Colonic mucosa (tissue), 4 donors: ENCODE measurements at places on chromosomes 1 and 21.

DNA sequence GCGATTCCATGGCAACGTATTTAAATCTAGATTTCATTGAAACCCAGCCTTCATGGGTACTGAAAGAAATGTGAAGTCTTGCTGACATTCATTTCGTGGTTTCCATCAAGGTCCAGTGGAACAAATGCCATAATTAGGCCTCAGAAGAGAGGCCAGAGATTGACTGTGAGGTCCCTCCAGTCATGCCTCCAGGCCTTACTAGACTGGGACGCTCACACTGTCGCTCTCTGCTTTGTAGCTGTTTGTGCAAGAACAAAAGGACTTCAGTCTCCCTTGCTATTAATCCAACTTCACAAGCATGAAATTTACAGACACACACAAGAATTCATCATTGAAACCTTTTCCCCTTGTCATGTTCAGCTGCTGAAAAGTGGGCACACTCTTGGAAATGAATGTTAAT lies 180.4 kb upstream of the FOXD3 start:
- DNase-seq = no peak

DNA sequence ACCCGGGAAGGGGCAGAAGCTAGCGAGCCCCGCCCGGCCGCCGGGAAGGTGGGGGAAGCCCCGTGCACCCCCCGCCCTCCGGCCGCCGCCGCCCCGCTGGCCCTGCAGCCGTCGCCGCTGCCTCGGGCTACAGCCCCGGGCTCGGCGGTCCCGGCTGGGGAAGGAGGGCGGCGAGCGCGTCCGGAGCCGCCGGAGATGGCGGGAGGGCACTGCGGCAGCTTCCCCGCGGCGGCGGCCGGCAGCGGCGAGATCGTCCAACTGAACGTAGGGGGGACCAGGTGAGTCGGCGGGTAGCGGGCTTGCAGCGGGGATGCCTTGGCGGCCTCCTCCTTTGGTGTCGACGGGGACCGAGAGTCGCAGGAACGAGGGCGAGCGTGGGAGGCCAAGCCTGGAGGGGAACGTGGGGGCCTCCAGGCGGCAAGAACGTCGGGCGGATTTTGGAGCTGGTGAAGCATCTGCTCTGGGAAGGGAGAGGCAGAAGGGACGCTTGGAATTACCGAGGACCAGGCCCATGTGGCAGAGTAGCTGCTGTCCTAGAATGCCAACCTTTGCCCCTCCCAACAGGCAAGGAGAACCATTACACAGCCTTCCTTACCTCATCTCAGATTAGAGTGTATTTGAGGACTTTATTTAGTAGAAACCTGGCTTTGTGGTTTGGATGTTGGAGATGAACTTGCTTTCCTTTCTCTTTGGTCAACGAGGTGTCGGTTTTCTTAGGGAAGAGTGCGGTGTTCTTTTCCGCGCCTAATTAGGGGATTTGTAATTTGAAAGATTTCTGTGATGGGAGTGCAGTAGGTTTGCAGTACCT lies 591 bp downstream of the KCTD3 start:
- DNase-seq = peak; percentile 66

- no peak for DNase-seq
Observed at GRCh38 chr1:40906781-40907400, 44.7 kb upstream of the CITED4 start.

- no peak for DNase-seq
Observed at GRCh38 chr1:193763266-193763665, 576.9 kb upstream of the B3GALT2 start.

- DNase-seq = no peak
Observed at GRCh38 chr1:11561740-11562139, 82.8 kb downstream of the DISP3 start.

GRCh38 chr1:199868777-199869176 lies 158.7 kb upstream of the NR5A2 start:
- no peak for DNase-seq

DNA sequence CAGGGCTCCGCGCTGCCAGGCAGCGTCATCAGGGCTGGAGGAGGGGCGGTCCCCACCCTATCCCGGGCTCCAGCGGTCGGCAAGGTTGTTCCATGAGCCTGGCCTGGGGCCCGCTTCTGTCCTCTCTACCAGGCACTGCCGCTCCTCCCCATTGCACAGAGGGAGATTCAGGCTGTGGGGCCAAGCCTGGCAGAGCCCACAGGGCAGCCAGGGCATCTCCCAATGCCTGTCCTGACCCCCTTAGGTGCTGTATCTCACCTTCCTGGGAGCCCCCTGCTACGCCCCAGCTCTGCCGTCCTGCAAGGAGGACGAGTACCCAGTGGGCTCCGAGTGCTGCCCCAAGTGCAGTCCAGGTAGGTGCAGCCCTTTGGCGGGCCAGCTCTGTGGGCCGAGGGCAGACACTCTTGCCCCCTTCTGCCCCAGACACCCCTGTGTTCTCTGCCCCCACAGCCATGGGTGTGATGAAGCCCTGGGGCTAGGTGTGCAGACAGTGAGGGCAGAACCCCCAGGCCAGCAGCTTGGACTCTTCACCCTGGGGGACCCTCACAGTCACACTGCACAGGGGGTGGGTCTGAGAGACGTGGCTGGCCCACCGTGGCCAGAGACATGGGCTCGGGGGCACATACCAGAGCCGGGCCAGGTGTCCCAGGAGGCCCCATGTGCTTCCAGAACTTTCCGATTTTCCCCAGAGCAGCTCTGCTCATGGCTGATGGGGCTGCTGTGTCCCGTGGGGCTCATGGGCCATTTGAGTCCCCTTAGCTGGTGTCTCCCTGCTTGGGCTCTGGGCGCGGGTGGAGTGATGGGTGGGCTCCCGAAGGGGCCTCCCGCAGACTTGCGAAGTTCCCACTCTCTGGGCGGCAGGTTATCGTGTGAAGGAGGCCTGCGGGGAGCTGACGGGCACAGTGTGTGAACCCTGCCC lies 1.6 kb downstream of the TNFRSF14 start:
- peak; percentile 84 for DNase-seq

DNA sequence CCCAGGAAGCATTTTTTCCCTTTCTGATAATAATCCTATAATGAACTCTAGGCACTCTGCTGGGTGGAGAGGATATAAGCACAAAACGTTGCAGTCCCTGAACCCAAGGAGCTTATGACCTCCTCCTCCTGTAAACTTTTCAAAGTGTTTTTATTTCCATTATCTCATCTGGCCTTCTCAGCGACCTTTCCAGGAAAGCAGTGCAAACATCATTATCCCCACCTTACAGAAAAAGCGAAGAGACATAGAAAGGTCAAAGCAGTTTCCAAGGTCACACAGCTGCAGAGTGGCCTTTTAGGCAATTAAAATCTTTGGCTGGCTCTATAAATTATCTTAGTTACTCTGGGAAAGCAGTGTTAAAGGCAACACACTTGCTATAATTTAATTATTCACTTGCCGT lies 63.8 kb downstream of the OLFML3 start:
- DNase-seq = no peak

DNA sequence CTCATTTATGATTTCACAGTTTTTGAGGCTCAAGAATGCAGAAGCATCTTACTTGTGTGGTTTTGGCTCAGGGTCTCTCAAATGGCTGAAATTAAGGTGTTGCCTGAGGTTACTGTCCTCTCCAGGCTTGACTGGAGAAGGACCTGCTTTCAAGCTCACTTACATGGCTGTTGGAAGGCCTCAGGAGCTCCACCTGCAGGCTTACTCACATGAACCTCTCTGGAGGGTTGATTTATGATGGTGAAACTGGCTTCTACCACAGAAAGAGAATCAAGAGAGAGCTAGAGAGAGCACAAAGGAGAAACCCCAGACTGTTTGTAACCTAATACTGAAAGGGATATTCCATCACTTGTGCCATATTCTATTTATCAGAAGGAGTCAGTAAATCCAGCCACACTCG lies 6.2 kb upstream of the KCNK2 start:
- DNase-seq = no peak

DNA sequence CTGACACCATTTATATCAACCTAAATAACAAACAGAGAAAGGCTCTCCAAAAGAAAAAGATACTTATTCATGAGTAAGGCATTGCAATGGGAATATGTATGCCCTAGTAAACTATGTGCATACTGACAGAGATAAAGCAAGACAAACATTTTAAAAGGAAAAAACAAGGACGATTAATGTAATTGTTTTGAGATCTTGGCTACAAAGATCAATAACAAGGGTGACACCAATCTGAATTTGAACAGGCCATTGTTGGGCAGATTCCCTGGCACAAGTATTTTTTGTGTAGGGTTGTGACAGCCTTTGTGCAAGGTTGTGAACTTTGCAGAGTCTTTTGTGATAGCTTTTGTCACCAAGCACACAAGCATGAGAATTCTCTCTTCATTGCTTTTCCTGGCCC lies 85.3 kb downstream of the EDEM3 start:
- DNase-seq = no peak

DNA sequence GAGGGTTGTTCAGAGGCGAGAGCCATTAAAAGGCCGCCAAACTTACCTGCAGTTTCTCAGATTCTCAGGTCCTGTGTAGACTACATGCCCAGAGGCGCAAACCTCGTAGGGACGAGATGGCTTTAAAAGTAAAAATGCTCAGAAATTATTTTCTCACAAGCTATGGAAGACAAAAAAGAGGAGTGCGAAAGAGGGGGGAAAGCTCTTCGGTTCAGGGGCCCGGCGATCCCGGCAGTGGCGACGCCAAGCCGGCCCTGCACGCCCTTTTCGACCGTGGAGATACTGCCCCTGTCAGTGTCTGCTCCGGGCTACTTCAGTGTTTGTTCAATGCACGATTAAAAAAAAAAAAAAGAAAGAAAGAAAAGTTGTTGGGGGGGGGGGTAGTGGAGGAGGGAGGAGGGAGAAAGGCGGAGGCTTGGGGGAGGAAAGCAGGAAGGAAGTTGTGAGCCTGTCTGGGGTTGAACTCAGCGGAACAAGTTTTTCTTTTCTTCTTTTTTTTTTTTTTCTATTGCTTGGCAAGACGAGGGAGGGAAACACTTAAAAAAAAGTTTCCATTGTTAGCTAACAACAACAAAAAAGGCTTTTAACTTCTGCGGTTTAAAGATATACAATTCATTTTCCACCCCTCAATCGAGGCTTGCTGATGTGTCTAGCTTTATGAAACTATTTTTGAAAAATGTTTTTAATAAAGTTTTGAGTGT lies at the start of gene ITPKB:
Gene ITPKB (minus strand): TSS at position 288 of the 701 bp plus-strand sequence. CDS start 1,824 bp downstream, outside the sequence.
- DNase-seq = peak; percentile 70

- DNase-seq = no peak
Observed at GRCh38 chr1:113192242-113192641, 119.2 kb downstream of the LRIG2 start.

DNA sequence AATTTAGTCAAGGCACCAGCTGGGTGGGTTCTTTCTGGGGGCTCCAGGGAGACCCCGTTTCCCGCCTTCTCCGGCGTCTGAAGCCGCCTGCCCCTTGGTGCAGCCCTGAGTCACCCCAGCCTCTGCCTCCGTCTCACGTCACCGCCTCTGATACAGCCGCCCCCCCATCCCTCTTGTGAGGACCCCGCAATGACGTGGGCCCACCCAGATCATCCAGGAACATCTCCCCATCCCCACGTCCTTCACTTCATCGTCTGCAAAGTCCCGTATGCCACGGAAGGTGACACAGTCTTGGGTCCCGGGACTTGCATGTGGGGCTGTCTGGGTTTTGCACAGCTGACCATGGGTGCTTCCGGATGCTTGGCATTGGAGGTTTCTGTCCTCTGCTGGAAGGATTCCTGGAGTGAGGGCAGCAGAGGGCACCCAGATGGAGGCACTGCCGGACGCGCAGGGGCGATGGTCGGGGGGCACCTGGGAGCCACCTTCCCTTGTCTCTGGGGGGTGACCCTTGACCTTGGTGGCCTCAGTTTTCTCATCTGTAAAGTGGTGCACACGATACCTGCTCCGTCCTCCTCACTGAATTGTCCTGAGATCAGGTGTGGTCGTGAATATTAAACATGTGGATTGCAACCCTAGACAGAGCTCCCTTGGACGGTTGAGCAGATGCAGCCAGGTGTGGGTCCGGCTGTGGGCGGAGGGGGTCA lies 58.8 kb downstream of the PRKCZ start:
- DNase-seq = no peak

DNA sequence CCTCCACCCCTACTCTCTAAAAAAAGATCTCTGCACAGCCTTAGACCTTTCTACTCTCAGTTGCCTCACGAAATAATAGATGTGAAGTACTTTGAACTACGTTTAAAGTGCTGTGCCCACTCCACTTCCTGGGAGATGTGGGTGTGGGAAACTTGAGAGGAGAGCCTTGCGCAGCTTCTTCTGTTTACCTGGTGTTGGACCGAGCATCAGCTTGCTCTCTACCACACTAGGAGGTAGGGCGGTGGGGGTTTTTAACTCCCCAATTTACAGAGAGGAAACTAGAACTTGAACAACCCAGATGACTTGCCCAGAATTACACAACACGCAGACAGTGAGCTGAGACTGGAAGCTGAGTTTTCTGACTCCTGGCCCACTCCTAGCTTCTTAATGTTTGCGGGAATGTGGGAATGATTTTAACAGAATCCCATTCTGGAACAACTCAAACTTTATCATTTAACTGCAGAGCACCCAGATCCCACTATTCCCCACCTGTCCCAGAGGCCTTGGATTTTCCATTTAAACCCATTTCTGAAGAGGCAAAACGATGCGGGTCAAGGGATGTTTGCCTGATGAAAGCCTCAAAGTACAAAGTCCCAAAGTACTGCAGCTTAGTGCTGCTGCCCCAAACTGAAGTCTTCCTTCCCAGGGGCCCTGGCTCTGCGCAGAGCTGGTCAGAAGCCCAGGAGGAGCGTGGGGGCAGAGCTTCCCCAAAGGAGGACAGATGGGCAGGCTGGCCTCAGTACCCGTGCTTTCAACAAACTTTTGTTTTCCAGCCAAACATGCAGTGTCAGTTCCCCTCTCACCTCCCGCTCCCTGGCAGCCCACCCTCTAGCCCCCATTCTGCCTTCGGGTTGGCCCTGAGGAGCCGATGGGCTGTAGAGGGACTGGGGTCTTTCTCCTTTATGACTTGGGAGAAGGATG lies 19.0 kb downstream of the BTG2 start:
- peak; percentile 53 for DNase-seq

DNA sequence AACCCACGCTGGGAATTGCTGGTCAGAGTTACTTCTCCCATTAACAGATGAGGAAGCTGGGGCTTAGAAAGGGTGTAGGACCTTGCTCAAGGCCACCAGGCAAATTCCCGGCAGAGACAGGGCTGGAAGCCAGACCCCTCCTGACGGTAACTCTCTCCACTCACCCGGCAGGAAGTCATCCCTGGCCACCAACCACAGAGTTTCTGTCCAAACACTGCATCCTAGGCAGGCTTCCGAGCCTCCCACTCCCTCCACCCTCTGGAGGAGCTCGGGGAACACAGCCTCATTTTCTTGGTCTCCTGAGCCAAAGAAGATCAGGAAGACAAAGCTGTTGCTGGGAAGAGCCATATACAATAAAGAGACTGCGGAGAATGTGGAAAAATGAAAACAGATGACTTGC lies 25.0 kb upstream of the ZNF436 start:
- DNase-seq = peak; percentile 57
